ENCODE measurements at places on chromosomes 3 and 15.

- no peak for DNase-seq
These were observed 45.8 kb downstream of the PDE8A start for GRCh38 chr15:85027421-85027820.

DNA sequence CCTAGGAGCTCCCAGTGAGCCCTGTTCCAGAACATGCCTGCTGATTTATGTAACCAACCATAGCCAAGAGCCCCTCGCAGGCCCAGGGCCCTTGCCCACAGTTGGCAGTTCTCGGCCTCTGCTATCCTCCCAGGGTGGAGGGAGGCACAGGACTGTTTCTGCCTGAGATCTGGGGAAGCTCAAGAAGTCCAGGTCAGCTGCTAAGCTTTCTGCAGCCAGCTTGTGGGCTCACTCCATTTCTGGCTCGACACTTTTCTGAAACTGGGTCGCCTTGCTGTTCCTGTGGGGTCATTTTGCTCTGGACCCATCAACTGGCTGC is 72.5 kb upstream of the HERC1 start:
- no peak for DNase-seq

DNA sequence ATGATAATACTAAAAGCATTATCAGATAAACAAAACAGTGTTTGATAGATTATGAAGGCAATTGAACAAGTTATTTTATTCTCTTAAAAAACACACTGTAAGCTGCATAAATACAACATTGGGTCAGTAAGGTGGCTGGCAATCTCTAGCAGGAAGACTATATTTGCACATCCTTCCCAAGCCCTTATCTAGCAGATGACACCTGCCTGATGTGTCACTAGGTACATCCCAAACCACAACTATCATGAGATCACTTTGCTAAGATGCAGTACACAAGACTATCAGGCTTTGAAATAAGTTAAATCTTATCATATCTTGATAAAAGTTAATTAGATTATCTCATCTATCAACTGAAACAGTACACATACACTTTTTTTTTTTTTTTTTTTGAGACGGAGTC is 417.4 kb downstream of the MECOM start:
- DNase-seq, result no peak

DNA sequence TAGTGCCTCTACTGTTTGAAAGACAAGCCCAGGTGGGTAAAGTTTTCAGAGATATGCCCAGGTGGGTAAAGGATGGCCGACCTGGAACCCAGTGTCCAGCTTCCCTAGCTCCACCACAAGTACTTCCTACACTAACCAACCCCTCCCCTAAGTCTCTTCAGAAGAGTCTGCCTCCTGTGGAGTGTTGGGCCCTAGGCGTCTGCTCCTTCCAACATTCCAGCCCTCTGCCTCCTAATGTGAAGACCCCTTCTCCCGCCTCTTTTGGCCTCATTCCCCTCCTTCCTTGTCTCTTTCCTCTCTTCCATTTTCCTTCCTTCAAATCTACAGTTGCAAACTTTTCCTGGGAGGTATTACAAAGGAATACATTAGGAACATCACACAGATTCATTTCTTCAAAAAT is 38.6 kb downstream of the CNTN3 start:
- DNase-seq, result no peak

DNA sequence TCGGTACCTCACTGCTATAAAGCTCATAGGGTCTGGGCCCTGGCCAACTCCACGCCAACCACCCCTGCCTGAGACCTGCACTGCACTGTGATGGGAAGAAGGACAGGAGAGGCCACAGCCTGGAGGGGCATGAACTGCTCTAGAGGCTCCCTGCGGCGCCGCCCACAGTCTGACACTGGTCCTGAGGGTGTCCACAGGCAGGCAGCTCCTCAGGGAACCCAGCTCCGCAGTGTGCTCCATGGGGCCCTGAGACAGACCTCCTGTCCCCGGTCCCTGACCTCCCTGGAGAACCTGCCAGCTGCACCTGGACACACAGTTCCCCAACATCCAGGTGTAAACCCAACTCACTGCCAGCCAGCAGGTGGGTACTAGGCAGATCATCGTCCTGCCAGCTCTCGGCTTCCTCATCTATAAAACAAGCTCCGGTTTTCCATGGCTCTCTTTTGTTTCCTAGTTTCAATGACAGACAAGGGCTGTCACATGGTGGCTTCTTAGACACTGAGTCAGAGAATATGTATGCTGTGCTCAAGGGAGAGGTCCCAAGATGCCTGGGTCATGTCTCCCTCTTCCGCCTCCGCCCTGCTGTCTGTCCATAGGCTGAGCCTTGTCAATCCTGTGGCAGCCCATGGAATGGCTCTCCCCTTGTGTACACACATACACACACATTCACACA is 5.1 kb upstream of the HAPLN3 start:
- DNase-seq, result no peak

DNA sequence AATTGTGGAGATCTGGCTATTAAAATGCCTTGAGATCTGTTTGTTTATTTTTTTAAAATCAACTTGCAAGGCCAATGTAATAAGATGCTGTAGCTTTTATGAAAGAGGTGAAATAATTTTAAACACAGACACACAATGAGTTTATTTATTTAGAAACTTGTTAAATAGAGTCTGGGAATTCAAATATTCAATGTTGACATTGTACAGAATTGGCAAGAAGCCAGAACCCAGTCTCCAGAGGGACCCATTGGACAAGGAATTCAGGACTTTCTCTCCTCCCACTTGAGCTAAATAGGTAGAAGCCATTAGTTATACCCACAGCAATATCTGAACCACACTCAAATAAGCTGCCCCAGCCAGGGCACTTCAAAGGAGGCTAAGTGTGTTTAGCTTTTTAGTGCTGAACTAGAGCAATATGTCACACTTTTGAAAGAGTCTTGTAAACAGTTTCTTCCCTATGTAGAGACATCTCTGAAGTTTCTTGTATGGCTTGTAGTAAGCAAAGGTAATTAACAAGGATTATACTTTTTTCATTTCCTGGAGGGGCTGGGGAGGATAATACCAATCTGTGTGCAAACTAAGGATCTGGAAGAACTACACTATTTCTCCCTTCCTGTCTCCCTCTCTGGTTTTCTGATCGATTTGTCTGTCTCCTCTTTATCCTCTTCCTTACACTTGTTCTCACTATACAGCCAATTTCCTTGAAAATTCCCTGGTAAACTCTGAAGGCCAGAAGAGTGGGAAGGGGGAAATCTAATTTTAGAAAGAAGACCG is 6.0 kb downstream of the MECOM start:
- no peak for DNase-seq

GRCh38 chr15:31293655-31294054 is 33.0 kb upstream of the KLF13 start:
- DNase-seq, result no peak

DNA sequence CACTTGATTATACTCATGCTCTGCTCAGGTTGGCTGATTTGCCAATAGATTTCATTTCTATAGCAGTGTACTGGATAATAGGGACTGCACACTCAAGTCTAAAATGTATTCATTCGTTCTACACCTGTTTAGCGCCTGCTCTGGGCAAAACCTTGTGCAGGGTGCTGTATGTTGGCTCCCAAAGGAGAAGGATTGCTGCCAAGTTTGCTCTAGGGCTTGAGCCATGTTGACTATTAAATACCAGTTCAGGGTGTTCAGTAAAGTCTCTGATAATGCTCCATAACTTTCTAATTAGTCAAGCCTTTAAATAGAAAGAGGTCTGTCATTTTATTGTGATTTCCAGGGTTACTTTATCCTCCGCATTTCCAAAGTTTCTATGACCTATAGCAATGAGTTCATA is 470.2 kb downstream of the MAGI1 start:
- no peak for DNase-seq

- no peak for DNase-seq
These were observed 16.8 kb downstream of the ATG7 start for GRCh38 chr3:11288786-11289637.

DNA sequence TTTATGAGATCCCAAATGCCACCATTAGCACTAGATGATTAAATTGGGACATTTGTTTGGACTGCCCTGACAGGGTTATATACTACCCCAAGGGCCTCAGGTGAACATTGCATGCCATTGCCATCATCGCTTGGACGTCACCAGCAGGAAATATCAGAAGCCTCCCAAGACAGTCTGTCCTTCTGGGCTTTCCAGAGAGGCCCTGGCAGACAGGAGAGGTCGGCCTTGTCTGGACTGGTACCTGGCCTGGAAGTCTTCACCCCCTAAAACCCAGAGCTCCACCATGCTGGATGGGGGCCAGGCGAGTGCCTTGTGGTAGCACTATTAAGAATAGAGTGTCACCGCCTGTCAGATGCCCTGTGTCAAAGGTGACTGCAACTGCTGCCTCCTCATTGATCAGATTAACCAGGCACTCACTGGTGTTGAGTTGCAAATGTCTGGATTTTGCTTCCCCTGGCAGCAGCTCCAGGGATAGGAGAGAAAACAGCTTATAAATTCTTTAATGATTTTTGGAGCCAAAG is 324.1 kb upstream of the RASGRP1 start:
- DNase-seq, result no peak

DNA sequence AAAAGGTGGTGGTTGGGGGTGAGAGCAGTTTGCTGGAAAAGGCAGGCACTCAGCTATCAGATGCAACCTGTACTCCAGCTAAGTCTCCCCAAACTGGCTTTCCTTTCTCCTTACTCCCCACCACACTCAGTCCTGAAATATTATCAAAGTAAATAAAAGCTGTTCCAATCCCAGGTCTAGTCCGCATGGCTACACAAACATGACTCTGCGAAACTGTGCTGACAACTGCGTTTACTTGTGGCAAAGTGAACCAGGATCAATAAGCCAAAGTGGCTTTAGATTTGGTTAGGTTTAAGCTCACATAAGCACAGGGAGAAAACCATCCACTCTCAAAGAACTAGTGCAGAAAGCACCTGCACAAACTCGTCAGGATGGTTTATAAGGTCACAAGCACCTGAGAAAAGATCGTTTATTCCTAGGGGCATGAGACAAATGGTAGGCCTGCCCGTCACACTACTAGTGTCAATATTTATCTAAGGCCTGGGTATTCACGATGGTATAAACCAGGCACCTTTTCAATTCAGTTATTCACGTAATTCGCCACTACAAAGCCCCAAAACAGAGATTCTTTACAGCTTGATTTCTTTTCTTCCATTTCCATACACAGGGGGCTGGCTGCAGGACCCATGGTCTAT is 25.3 kb downstream of the LRIG1 start:
- DNase-seq, result no peak

DNA sequence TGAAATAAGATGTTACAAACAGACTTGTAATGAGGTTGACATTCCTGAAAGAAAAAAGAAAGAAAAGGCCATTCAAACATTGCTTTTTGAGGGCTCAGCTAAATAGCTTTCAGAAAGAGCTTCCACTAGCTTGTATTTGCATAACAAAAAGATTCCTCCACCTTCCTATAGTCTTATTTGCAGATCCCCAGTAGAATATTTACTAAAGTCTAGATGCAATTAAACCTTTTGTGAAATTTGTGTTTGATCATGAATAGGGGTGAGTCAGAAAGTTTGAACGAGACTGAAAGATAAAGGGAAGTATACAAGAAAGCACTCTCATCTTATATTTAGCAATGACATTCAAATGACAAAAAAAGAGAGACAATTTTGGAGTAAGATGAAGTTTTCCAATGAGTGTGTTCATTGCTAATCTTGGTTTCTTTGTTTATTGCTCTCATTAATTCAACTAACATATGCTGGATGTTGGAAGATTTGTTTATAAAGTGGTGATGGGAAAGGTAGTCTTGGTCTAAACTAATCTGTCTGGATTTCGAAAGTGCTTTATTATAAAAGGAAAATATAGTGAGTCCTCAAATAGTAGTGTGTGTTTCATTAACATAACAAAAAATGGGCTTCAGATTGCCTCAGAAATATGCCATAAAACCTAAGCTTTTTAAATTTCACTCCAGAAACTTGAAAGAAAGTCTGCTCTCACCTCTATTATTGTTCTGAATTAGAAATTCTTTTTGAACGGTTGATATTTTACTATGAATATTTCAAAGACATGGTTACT is 9.1 kb upstream of the CADPS start:
- DNase-seq, result no peak

GRCh38 chr3:181487236-181487978 is 224.3 kb upstream of the SOX2 start:
- DNase-seq, result no peak

- DNase-seq, result no peak
These were observed 8.5 kb downstream of the SEC61A1 start for GRCh38 chr3:128060473-128061381.

- DNase-seq, result no peak
These were observed 364.6 kb upstream of the ZNF385D start for GRCh38 chr3:22115581-22115980.

- no peak for DNase-seq
These were observed 62.7 kb downstream of the ADAMTSL3 start for GRCh38 chr15:83716605-83717004.

DNA sequence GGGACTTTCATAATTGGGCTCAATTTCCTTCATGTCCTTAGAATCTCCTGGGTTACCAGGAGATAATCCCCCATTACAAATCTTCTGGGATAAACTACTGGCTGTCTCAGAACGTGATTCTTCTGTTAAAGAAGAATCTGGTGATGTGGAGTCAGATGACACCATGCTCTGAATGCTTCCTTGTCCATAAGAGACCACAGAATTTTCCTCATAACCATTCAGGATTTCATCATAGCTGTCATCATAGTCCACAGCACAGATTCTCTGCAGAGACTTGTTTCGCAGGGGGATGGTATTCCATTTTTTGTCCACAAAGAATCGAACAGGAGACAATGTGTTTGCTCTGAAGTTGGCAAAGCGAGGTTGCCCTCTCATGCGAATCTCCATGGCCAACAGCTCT is 109.8 kb upstream of the TSPAN3 start:
- no peak for DNase-seq

DNA sequence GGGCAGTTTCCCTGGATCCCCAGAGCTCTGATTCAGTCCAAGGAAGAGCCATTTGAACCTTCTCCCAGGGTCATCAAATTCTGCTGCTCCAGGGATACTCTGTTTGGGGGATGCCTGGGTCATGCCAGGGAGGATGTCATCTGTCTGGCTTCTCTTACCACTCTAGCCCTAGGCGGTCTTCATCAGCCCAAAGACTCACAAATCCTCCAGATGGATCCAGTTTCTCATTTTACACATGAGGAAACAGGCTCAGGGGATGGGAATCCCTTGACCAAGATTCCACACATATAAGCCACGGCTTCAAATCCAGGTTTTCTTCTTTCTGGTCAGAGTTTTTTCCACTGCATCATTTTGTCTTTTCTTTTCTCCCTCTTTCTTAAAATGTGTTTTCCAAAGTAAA is 36.7 kb downstream of the SLC28A1 start:
- DNase-seq, result no peak

Data from stimulated activated CD8-positive, alpha-beta memory T cell treated with anti-CD3 and anti-CD28 coated beads, Interleukin-4, amount 100 ng/mL, for 24 hours (primary cell).